ENCODE measurements at places on chromosomes 2 and 18.

DNA sequence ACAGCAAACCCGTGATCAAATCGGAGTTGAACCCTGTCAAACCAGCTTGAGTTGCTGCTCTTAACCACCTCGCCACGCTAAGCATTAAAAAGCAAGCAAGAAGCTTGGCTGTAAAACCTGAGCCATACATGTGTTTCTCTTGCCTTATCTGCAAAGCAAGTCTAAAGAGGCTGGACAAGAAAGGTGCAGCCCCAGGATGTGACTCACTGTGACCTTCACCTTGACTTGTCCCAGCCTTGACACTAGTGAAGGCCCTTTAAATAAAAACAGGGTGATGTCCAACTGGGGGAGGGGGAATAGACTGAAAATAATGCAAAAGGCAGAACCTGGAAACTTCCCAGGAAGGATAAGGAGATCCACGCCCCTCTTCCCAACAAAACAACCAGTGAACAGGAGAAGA is 127.6 kb upstream of the NPAS2 start:
- no peak for DNase-seq

GRCh38 chr2:6730649-6731532 is 134.8 kb downstream of the CMPK2 start:
- no peak for DNase-seq

DNA sequence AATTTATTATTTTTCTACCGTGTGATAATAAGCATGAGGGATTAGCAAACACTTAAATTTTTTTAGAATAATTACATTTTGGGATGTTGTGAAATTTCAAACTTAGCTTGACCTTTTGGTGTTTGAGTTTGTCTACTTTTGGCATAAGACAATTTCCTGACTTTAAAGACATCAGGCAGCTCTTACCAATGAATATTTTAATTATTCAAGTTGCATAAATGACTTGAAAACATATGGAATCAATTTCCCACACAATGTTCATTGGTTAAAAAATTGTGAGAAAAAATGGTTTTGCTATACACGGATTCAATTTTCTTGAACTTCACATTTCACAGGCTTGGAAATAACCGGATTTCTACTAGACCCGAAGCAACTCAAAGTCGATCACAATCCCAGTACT is 243.4 kb downstream of the IKZF2 start:
- DNase-seq: no peak

- DNase-seq: no peak
Observed at GRCh38 chr2:64140665-64141200, 3.5 kb downstream of the PELI1 start.

- DNase-seq: no peak
Observed at GRCh38 chr2:217691920-217692666, 310.7 kb downstream of the TNS1 start.

- DNase-seq: no peak
Observed at GRCh38 chr2:16319551-16320121, 346.0 kb downstream of the CYRIA start.

GRCh38 chr18:45596036-45596435 is 19.2 kb upstream of the SLC14A2 start:
- no peak for DNase-seq

DNA sequence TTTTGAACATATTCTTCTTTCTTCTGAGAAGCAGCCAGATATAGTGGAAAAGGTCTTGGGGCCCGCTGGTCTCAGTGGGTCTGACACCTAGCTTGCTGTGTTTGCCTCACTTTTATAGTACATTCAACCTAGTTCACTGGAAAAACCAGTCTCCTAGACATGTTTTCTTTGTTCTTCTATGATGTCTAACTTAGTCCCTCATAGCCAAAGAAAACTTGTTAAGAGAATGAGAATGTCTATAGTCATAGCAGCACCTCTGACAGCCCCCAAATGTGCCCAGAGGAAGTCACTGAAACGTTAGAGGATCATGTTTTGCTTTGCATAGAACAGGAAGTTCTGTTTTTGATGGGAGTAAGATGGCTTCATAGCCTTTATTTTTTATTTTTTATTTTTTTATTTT is 40.3 kb downstream of the TNFRSF11A start:
- no peak for DNase-seq
